ENCODE measurements at places on chromosomes 1 and 21.
A peak's percentile ranks its signal among the peaks of the same experiment; 100 is the strongest.

DNA sequence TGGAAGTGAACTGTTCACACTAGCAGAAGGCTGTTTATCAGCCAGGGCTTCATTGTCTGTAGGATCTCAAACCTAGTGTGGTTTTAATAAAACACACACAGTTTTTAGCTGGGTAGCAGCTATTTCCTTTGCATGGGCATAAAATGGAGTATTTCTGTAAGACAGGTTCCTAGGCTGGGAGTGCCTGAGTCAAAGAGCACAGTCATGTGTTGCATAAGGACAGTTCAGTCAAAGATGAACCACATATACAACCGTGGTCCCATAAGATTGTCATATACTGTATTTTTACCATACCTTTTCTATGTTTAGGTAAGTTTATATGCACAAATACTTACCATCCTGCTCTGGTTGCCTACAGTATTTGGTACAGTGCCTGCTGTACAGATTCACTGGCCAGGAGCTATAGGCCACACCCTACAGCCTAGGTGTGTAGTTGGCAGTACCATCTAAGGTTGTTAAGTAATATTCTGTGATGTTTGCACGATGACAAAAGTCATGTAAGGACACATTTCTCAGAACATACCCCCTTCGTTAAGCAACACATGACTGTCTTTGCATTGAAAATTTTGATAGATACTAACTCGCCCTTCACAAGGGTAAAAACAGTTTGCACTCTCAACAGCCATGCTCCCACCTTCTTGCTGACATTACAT is 17.2 kb downstream of the LGALS8 start:
- DNase-seq: no peak

DNA sequence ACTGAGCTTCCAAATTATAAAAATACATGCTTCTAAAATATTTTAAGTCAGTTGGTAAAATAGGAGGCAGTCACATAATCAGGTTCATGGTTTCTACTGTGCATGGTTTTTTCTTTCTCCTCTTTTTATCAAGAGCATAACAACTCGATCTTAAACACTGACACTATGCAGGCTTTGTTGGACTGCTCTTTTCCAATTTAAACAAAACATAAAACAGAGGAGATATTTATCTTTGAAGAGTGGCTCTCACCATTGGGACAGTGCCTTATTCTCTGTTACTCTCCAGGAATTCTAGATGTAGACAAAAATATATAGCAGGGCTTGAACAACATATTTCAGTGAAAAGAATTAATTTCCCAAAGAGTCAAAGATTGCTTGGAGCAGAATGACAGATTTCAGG is 883.5 kb upstream of the ADGRL2 start:
- no peak for DNase-seq

GRCh38 chr1:8164670-8165069 is 138.6 kb upstream of the ERRFI1 start:
- DNase-seq: no peak

- no peak for DNase-seq
Measured at GRCh38 chr1:14741532-14741931, 143.0 kb downstream of the KAZN start.

GRCh38 chr1:25573591-25573930 is 30.2 kb downstream of the LDLRAP1 start:
- DNase-seq: no peak

DNA sequence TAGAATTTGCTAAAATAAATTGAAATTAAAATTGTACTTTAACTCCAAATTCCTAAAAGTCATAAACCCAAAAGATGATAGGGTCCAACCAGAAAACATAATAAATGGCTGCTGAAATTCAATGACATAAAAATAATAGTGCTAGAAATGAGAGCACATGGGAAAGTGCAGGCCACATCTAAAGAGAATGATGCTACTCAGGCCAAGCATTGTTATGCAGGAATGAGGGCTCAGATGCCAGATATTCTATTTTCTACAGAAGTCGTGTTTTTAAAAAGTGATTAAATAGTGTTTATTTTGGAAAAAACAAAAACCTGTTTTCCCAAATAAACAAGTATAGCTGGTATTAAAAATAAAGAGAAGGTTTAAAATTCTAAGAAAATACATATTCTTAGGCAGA is 234.4 kb downstream of the KCNT2 start:
- no peak for DNase-seq

- DNase-seq: no peak
Measured at GRCh38 chr1:9319789-9320519, 27.3 kb downstream of the SPSB1 start.

- no peak for DNase-seq
Measured at GRCh38 chr1:175618559-175618958, 124.8 kb downstream of the TNR start.

DNA sequence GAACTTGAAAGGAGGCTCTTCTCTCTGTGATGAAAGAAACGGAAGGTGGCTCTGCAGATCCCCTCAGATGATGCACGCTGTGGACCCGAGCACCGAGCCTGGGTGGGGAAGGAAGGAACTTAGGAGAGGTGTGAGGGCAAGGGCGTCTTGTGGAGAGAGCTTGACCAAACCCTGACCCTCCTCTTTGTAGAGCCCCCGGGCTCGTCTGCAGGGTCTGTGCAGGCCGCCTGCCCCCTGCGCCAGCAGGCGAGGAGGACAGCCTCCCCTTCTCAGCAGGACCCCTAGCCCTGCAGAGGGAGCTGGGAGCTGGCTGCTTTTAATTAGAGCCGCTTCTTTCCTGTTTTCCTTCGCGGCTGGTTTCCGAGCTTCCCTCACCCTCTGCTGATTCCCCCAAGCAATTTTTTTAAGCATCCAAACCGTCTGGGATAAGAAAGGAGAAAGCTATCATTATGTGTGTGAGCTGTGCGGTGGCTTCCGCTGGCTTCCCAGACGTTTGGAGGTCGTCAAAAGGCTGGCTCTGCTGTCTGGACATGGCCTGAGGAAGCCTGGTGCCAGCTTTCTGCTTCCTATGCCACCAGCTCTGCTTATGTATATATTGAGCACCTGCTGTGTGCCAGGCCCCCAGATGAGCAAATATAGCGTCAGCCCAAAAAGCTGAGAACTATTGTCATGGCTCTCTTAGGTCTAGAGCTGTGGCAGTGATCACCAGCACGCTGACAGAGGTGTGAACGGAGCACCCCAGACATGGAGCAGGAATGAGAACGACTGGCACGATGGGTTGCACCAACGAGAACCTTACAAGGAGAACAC is 160.2 kb upstream of the IRF2BP2 start:
- DNase-seq: no peak

- no peak for DNase-seq
Measured at GRCh38 chr1:166858726-166859419, 17.2 kb downstream of the TADA1 start.

DNA sequence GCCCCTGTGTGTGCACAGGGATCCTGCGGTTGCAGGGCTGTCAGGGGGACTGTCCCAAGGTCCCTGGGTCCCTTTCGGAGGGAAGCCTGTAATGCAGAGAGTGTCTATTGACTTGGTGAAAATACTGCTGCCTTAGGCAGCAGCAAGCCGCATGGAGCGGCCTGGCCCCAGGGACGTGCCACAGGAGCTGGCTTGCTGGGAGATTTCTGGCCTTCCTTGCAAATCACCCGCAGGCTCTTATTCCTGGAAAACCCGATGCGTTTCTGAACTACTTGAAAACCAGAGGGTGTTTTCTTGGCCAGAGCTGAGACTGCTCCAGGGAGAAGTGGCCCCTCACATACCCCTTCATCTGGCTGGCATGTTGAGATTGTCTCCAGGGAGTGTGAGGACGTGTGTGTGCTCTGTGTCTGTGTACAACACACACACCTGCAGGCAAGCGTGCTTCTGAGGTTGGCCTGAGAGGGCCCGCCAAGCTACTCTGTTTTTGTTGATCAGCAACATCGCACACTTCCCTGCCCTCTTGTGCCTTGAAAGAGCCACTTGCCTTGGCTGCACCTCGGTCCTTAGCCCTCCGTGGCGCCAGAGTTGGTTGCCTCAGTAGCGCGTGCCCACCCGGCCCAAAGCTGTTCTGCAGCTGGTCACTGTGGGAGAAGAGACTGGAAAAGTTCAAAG is 10.5 kb downstream of the PRDM16 start:
- DNase-seq: no peak

DNA sequence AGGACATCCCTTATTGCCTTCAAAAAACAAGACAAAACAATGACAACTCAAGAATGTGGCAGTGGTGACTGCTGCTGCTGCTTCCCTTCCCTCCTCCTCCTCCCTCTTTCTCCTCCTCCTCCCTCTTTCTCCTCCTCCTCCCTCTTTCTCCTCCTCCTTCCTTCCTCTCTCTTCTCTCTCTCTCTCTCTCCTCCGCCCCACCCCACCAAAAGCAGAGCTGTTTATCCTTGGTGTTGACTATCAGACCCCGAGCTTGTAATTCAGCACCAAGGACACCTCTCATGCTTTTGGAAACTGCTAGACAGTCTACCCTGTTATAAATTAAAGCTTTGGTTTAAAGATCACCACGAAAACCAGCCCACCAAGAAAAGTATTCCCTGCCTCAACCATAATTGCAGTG is 72.4 kb upstream of the IFNAR2 start:
- DNase-seq: no peak

GRCh38 chr21:27580276-27580675 is 613.4 kb upstream of the ADAMTS5 start:
- no peak for DNase-seq

DNA sequence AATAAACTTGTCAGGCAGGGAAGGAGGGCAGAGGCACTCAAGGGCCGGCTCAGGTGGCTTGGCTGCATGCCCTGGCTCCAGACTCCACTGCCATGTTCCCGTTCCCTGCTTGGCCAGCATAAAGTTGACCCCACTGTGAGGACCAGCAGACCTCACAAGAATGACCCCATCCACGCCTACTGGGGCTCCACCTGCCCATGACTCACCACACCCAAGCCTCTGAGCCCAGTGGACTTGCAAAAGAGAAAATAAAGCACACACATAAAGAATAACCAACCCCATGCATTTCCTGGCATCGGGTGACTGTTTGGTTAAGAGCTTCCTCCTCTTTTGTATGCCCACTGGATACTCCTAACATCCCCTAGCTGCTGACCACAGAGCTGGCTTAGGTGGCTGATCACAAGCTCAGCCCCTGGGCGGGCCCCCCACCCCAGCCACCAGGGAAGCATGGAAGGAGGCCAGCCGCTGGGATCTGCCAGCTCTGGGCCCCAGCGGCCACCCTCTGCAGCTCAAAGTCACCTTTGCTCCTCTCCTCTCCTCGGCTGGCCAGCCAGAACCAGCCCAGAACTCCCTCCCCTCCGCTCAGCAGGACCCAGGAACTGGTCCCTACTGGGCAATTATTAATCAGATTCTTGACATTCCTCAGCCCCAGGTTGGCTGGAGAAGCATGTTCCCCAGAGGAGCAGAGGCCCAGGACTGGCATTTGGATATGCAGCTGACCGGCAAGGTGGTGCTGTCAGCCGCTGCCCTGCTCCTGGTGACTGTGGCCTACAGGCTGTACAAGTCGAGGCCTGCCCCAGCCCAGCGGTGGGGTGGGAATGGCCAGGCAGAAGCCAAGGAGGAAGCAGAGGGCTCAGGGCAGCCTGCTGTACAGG is at the start of gene KLHDC7A:
KLHDC7A (plus strand) TSS at position 616 of the 875 bp plus-strand sequence; CDS start at position 668, 52 bp downstream.
- no peak for DNase-seq

GRCh38 chr1:58898739-58899586 is 115.1 kb upstream of the JUN start:
- DNase-seq: no peak

DNA sequence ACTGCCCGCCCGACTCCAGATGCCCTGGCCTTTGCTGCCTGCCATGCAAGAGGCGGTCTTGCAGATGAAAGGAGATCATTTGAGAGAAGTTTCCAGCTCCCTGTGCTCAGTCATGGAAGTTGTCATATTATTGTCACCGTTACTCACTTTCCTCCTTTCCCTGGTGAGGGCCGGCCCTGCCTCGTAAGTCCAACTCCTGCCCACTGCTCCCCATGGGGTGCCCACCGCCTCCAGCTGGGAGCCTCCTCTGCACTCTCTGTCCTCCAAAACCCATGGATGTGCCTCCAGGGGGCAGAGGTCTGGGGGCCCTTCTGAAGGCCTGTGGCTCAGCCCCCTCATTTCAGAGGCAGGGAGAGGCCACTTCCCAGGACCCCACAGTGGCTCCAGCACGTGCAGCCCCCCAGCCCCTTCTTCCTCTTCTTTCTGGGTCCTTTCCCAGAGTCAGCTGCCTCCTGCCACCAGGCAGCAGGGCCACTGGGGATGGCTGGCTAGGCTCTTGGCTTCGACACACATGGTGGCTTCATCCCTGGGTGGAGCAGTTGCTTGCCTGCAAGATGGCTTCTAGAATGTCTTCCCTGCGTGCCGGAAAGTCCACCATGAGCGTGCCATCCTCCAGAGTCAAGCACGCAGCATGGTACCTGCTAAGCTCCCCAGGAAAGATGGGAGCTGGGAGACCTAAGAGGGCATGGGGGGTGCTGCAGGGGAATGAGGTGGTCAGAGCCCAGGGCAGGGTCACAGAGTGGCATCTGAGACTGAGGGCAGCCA is 97.9 kb upstream of the RUNX3 start:
- no peak for DNase-seq

- DNase-seq: no peak
Measured at GRCh38 chr1:238346340-238346739, 455.6 kb upstream of the ZP4 start.

GRCh38 chr1:17230106-17230505 is 18.8 kb upstream of the PADI3 start:
- DNase-seq: no peak

DNA sequence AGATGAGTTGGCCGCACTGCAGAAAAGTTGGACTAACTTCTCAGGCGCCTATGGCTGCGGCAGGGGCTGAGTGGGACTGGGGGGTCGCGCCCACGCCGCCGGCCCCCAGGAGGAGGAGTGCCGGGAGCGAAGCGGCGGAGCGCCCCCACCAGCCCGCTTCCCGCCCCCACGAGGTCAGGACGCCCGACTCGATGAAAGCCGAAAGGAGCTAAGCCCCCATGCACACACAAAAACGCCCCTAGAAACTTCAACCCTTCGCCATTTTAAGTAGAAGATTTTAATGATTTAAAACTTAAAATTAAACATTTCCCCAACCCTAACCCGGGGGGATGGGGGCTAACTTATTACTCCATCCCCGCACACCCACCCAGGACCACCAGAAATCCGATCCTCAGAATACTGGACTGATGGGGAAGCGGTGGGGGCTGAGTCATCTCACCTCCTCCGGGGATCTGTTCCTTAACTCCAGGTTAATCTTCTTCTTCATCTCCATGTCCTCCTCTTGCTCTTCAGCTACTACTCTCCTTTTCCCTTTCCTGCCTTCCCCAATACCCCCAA is 539 bp downstream of the ANP32E start:
- peak; percentile 16 for DNase-seq

DNA sequence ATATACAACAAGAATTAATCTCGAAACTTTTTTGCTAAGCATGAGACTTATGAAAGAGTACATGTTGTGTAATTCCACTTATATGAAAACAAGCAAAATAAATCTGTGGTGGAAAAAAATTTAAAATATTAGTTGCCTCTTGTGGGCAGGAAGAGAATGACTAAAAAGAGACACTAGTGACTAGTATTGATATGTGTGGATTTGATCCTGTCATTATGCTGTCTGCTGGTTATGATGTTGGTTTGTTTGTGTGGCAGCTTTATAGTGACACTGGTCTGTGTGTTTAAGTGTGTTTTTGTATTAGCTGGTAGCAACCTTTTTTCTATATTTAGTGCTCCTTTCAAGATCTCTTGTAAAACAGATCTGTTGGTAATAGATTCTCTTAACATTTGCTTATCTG is 267.8 kb upstream of the NRIP1 start:
- DNase-seq: no peak
